ENCODE measurements at places on chromosomes 3 and 15. TPM values are rescaled to one million over a fixed set of nuclear protein-coding genes. Genes with fewer than 3 reads are reported as not detected.

DNA sequence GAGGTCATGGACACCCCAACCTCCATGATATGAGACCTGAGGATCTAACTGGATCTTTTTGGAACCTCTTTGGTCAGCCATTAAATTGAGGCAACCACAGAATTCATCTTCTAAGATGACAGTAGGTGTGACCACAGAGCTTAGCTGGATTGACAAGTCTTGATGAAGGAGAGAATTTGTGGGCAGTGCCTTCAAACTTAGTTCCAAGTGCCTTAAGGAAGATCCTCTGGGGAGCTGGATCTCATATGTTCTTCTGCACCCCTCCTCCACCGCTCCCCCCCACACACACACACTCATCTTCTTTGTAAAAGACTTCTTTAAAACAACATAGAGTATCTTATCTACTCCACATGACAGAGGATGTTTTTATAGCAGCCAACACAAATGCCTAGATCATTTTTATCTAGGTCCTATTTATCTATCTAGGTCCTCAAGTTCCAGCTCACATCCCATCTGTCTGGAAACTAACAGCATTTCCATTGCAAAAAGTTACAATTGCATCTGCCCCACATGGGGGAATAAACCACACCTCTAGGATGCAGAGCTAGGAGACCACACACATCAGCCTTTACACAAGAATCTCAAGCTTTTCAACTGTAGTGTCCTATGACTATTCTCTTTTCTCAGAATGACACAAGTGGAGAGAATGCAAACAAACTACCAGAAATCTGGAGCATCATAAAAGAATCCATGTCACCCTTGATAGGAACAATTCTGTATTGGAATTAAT, 37.4 kb downstream of the WWTR1 start:
- no peak for DNase-seq

Gene PP2D1
- not detected for total RNA-seq

DNA sequence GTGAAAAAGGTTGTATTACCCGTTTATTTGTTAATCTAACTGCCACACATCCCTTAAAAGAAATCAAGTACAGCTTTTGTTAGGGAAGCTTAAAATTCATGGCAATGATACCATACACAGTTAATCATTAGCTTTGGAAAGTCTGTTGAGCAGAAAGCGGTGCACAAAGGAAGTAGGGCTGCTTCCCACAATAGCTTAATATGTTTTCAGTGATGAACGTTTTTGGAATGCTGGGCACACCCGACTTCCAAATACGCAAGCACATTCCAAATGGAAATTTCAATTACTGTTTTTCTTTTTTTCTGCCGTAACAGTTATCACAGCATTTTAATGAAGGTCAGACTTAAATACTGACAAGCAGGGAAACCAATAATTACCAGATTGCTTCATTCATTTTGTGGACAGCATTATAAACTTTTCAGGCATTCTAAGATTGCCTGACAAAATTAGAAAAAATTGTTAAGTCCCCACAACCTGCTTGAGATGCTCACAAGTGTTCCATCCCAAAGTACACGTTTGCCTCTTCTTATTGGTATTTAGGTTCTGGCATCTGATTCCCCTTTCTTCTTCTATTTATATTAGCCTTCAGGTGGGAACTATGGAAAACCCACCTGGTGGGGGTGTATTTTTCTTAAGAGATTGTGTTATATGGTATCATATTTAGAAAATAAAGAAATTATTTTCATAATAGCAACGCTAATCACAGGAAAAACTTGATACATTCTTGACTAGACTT, 1.1 kb upstream of the ECT2 start:
- DNase-seq = peak; percentile 7

Gene RNU5B-1
- total RNA-seq = not detected

Gene ADIPOQ
- total RNA-seq = 6.8 TPM

- DNase-seq = no peak
These were observed 486.0 kb upstream of the AGTR1 start for GRCh38 chr3:148211725-148212124.

GRCh38 chr3:45760878-45761711, 35.2 kb downstream of the SLC6A20 start:
- no peak for DNase-seq

- no peak for DNase-seq
These were observed 21.9 kb upstream of the TSEN2 start for GRCh38 chr3:12462159-12462947.

Data from thoracic aorta (tissue), 2 donors.